NCI-H345 (cell line): ENCODE measurements at places on chromosomes 12 and 14.

DNA sequence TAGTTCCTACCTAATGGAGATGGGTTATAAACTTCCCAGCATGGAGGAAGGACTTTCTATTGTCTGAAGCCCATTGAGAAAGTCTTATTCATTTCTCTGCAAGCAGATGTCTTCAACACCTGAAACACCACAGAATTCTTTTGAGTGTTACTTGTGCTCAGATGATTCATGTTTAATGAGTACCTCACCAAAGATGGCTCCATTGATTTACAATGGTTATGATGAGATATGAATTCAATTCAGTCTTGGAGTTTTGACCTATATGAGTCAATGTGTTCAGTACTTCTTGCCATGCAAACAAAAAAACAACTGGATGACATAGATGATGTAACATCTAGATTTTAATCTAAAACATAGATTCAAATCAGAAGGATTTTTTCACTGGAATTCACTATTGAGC is 15.4 kb upstream of the PAWR start:
- no peak for DNase-seq

- no peak for DNase-seq
Measured at GRCh38 chr12:44875417-44875953, 630 bp downstream of the NELL2 start.

- no peak for DNase-seq
Measured at GRCh38 chr12:50110127-50110761, 1.8 kb upstream of the COX14 start.

DNA sequence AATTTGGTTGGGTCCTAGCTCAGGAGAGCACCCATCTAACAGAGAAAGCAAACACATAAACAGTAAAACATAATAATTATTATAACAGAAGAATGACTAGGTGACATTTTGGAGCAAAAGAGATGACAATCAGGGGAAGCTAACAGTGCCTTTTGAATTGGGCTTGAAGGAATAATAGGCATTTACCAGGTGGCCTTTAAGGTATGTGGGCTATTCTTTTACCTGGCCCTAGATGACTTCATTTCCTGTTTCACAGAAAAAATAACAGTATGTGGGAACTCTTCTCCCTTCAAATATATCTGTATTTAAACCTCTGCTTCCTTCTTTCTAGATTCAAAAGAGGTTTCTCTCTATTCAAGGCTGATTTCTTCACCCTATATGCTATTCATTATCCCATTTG is 3.8 kb downstream of the IRAK4 start:
- DNase-seq = no peak

- no peak for DNase-seq
Measured at GRCh38 chr12:55771736-55772135, 28.8 kb downstream of the GDF11 start.

DNA sequence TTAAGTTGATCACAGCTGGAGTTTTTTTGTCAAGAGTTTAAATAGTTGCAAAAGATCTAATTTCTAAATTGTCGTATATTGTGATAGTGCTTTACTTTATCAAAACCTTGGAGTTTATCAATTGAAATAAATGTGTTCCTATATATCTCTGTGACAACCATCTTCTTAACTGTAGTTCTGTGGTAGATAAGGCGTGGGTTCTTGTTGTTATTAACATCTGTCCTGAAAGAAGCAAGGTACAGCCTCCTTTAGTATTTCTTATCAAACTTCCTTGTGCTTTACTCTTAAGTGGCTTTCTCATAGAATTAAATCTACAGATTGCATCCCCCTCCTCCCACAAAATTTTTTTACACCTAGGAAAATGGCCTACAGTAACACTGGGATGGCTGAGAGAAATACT is 7.3 kb downstream of the SCYL2 start:
- no peak for DNase-seq

- no peak for DNase-seq
Measured at GRCh38 chr12:47458279-47458678, 247.6 kb downstream of the RPAP3 start.

DNA sequence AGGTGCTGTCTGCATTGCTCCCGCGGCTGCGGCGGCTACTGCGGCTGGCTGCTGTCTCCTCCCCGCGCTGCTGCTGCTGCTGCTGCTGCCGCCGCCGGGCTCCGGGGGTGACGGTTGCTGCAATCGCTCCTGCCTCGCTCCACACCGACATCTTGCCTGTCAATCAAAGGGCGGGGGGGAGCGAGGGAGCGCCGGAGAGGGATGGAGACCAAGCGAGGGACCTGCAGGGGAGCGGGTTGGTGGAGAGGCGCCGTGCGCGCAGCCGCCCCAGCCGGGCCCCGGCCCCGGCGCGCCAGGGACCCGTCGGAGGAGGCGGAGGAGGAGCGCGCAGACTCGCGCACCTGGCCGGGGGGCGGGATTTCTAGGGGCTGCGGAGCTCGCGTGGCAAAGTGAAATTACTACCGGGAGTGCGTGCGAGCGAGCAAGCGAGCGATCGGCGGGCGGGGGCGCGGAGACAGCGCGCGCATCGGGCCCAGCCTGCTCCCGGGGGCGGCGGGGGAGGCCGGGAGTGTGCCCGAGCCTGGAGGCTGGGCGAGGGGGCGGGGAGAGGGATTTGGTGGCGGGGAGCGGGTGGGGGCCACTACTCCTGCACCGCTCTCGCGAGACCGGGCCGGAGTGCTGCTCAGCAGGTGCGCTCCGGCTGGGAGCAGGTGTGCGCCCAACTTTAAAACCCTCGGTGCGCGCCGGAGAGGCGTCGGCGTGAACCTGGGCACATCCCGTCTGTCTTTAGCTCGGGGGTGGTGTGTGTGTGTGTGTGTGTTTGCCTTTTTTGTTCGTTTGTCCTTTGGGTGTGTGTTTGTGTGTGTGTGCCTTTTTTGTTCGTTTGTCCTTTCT is at the start of gene KSR2:
Gene KSR2 (minus strand): TSS at position 165 of the 834 bp plus-strand sequence. CDS start 735 bp downstream, outside the sequence.
- peak; percentile 96 for DNase-seq

DNA sequence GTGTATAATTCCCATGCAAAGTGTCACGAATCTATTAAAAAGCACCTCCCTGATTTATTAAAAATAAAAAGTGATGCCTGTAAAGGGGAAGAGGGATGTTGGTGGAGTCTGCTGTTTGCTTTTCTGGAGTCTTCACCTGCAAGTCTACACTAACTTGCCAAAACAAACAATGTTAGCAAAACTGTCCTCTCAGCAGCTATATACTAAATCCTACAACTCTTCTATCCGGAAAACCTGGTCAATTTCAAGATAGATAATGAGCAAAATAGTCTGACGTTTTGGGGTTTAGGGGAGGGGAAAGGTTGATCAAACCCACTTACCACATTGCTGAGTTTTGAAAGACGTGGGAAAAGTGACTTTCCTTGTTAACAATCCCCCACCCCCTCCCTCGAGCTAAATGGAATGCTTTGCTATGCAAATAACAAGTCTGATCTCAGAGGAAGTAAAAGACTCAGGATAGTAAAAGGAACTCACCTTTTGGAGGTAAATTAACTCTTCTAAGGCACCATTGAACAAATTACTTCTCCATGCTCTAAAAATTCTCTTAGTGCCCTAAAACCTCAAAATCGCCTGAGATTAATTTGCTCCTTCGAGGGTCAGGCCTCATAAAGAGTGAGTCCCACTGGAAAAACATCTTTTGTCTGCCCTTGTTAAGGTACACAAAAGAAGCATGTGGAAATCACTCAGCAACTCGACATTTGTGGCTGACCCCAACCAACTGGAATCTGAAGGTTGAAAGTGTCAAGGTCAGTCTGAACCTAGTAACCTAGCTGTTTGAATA is 13.5 kb downstream of the BMP4 start:
- DNase-seq = no peak

GRCh38 chr12:123571343-123571813 is 13.0 kb upstream of the TMED2 start:
- DNase-seq = peak; percentile 4

GRCh38 chr12:80627782-80628181 is 79.7 kb upstream of the MYF6 start:
- no peak for DNase-seq

DNA sequence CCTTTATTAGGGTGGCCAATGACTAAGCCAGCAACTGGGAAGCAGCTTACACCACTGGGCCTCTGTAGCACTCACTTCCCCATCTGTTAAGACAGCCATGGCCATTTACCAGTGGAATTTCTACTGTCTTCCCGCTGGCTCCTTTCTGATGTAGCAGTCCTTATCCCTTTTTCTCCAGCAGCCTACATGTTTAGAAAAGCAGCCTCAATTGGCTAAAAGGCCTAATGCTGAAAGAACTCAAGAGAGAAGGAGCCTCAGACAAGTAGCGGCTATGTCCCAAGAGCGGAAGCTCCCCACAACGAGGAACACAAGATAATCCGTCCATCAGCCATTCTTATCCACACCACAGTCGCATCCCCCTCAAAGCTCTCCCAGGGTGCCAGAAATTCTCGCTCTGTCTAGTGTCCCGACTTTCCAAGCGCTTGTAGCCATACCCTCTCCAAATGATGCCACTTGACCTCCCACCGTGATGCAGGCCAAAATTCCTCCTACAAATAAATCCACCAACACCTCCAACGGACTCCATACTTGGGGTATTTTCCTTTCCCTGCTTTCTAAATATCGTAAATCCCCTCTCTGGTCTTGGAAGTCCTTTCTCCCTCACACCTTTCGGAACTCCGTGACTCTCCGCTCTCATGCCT is 624 bp downstream of the M6PR start:
- DNase-seq = no peak

DNA sequence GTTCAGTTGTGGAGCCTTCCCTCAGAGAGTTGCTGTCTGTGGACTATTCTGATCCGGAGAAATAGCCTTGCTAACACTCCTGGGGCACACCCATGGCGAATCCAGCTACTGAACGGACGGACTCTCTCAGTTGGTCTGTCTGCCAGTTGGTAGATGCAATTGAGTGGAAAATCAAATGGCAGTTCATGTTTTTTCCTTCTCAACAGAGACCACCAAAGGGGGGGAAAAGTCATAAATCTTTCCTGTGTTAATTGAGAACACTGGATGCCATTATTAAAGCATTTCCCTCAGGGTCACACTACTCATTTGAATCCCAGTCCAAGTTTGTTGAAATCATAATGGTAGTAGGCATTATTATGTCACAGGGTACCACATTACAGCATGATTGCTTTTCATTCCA is 354.3 kb upstream of the FAR2 start:
- no peak for DNase-seq

- no peak for DNase-seq
Measured at GRCh38 chr12:60704171-60704914, 1108.5 kb downstream of the SLC16A7 start.

GRCh38 chr12:65821336-65821735 is 2.9 kb upstream of the HMGA2 start:
- no peak for DNase-seq

DNA sequence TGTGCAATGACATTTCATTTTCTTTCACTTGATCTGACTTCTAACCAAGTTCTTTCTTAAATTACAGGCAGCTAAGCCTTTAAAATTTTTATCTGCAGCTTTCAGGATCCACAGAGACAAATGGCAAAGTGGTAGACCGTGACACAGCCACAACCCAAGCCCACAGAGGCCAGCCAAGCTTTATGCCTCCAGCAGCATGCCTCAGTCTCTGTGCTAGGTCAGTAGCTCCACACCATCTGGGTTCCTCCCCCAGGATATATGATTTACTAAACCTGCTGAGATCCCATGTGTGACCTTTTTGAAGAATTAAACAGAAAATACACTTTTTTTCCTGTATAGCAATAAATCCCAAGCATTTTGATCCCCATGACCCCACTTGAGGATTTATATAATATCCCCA is 290.4 kb upstream of the CAND1 start:
- DNase-seq = no peak

DNA sequence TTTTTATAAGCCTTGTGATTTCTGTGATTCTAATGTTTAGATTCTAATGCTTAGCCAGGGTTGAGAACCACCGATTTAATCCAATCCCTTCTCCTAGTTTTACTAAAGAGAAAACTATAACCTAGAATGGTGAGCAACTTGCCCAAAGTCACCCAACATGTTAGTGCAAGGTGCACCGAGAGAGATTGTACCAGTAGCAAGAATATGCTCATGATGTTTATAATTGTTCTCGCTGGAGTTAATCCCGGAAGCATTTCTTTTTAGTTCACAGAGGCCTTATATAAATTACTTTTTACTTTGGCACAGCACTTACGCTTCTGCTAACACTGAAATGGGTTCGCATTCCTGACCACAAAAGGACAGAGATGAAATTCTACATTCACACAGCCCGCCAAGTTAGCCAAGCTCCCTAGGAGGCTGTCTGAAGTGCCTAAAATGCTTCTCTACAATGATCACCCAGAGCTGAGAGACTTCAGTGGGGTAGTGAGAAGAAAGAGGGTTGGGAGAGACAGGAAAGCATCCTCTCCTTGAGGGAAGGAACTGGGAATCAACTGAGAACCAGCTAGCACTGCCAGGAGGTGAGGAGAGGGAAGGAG is 579 bp upstream of the BLOC1S1 start:
- no peak for DNase-seq

GRCh38 chr12:128872303-128872702 is 19.0 kb downstream of the GLT1D1 start:
- DNase-seq = no peak

- DNase-seq = no peak
Measured at GRCh38 chr12:69055280-69055679, 122.3 kb upstream of the CPM start.
